ENCODE measurements at places on chromosomes 4 and X. TPM values are rescaled to one million over a fixed set of nuclear protein-coding genes. Genes with fewer than 3 reads are reported as not detected.

The MAGEB4 gene
- 0.11 TPM for total RNA-seq

The GLUD2 gene
- total RNA-seq, result 0.99 TPM

The ARL9 gene
- not detected for total RNA-seq

The ASB5 gene
- total RNA-seq, result not detected

The UGT2A1 gene
- 0.26 TPM for total RNA-seq

The FGFBP2 gene
- total RNA-seq, result not detected

The OPRPN gene
- not detected for total RNA-seq

The GAB1 gene
- total RNA-seq, result 15.3 TPM

The FRMPD4 gene
- 0.18 TPM for total RNA-seq

The PRSS12 gene
- 5.4 TPM for total RNA-seq

The FHDC1 gene
- 19.9 TPM for total RNA-seq

The USP26 gene
- total RNA-seq, result not detected

The GLRB gene
- total RNA-seq, result 0.50 TPM

The TLR7 gene
- total RNA-seq, result not detected

The JCHAIN gene
- not detected for total RNA-seq

The RTL3 gene
- total RNA-seq, result not detected

The DGAT2L6 gene
- total RNA-seq, result not detected

The INPP4B gene
- 0.07 TPM for total RNA-seq

The LINC00632 gene
- total RNA-seq, result 46.3 TPM

The AMOT gene
- total RNA-seq, result 19.9 TPM

The RAB41 gene
- not detected for total RNA-seq

The FMR1NB gene
- total RNA-seq, result not detected

The MBTPS2 gene
- total RNA-seq, result 6.8 TPM

The ZNF81 gene
- 11.0 TPM for total RNA-seq

The MFAP3L gene
- 5.1 TPM for total RNA-seq
